ENCODE measurements at places on chromosomes 2 and 18.

DNA sequence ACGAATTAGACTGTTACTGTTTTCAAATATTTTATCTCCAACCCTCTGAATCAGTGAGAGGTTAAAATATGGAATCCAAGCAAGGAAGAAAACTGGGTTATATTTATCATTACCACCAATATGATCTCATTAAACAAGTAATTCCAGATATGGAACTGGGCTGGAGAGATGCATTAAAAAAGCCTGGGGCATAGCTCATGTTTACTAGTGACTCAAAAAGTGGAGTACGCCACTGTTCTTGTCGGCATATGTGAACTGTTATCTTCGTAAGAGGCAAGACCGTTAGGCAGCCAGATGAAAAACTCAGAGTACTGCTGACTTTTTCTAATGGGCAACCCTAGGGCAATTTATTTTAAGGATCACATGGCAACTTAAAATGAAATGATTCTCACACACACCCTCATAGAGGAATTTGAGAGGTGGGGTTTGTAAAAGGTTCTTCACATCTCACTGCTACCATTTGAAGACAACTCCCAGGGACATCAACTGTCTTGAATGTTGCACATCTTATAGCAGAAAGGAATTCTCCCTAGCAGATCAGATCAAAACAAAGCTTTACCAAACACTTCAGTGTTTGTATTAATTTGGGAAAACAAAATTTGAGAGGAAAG lies 105.2 kb upstream of the TFCP2L1 start:
- no peak for DNase-seq

DNA sequence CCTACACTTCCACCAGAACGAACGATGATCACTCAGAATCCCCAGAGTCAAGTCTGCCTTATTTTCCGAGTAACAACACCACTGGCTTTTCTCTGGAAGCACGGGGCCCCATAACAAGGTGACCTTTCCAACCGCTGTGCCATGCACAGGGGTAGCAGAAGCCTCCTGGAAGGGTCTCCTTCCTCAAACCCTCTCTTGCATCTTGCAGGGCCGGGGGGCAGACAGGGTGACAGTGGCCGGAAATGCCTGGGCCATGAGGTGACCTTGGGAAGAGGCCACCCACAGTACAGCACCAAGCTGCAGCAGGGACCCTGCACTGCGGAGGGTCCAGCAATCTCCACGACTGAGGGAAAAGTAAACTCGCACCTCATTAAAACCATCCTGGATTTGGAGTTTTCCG lies 108.5 kb downstream of the PXDN start:
- DNase-seq = no peak

GRCh38 chr2:138440759-138441158 lies 60.8 kb upstream of the SPOPL start:
- no peak for DNase-seq

GRCh38 chr18:60502591-60502990 lies 130.0 kb upstream of the MC4R start:
- DNase-seq = no peak

- no peak for DNase-seq
These were observed 48.1 kb downstream of the SH3BP4 start for GRCh38 chr2:234999740-235000425.

GRCh38 chr2:4356109-4356508 lies 652.7 kb downstream of the DCDC2C start:
- DNase-seq = no peak

- DNase-seq = no peak
These were observed 85.6 kb upstream of the NOSTRIN start for GRCh38 chr2:168716839-168717238.

GRCh38 chr2:43032213-43033015 lies 194.0 kb downstream of the ZFP36L2 start:
- no peak for DNase-seq

GRCh38 chr2:40128796-40129195 lies 323.1 kb downstream of the SLC8A1 start:
- no peak for DNase-seq

- no peak for DNase-seq
These were observed 3.4 kb downstream of the FBLN7 start for GRCh38 chr2:112141626-112142007.

- no peak for DNase-seq
These were observed 179.4 kb downstream of the DOK6 start for GRCh38 chr18:69580107-69580506.

- DNase-seq = no peak
These were observed 257.7 kb downstream of the EN1 start for GRCh38 chr2:118589721-118590120.

DNA sequence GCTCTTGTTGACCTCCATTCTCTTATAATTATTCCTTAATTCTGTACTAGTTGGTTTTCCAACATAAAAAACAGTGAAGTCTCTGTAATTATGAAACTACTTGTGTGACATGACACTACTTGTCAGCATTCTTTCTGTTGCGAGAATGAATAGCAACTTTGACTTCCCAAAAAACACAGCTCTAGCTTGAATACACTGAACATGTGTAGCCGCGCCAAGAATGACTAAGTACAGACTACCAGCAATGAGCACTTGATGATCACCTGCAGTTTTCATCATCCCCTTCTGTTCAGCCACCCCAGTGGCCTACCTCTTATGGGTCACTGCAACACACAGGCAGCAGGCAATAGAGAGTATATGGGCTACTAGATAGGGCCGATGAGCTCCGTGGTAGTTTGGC lies 229.3 kb downstream of the TGIF1 start:
- DNase-seq = no peak

GRCh38 chr2:190635781-190636180 lies 13.1 kb upstream of the NAB1 start:
- DNase-seq = no peak

DNA sequence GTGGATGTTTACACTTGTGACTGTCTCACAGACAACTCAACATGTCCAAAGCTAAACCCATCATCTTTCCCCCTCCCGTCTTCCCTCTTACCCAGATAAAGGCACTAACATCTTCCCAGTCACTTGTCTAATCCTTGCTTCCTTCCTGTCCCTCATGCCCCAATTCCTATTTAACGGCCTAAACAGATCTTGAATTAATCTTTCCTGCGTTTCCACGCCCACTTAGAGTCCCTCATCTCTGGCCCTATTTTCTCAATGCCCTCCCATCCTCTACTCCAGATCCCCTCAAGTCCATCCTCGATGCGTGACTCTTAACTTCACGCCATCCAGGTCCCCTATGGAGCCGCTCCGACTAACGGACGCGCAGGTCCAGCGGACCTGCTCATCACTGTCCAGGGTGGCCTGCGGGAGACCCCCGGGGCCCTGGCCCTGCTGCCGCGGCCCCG lies 682 bp upstream of the SCLY start:
- no peak for DNase-seq

- no peak for DNase-seq
These were observed 581.5 kb downstream of the PLCL1 start for GRCh38 chr2:198385856-198386255.

- DNase-seq = no peak
These were observed 7.6 kb downstream of the HIBCH start for GRCh38 chr2:190311893-190312634.

GRCh38 chr2:165508927-165509326 lies 39.4 kb downstream of the CSRNP3 start:
- no peak for DNase-seq

- no peak for DNase-seq
These were observed 221.9 kb downstream of the DYSF start for GRCh38 chr2:71675296-71675695.

- no peak for DNase-seq
These were observed 1350.2 kb upstream of the FAM98A start for GRCh38 chr2:34949316-34949715.

GRCh38 chr2:130231656-130232055 lies 33.4 kb upstream of the TUBA3E start:
- no peak for DNase-seq

DNA sequence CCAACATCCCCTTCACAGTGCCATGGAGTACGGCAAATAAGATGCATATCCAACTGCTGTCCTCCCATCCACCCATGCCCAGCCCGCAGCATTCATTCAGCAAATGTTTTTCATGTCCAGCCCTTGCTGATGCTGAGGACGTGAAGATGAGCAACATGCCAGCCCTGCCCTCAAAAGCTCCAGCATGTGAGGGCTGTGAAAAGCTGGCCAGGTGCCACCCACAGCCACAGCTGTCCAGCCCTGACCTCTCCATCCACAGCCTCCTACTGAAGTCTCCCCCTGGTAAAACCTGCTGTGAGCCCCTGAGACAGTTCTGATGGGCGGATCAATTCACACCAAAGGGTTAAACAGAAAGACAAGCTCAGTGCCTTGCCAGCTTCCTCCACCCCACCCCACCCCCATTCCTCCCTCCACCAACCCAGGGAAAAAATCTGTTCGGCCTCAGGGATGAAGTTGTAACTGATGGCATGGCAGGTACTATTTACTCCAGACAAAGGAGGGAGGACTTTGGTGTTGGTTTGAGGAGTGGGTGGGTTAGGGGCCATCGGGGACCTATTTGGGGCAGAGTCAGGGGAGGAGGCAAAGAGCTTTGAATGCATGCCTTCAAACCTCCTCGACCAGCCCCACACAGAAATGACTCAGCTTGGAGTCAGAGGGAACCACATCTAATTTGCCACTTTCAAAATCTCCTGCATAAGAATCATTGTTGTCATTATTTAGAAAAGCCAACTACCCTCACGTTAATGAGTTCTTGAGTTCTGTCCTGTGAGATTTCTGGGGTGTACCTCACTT lies 4.3 kb downstream of the ZBTB7C start:
- DNase-seq = no peak

- DNase-seq = no peak
These were observed 35.1 kb downstream of the CYBRD1 start for GRCh38 chr2:171557363-171557762.

DNA sequence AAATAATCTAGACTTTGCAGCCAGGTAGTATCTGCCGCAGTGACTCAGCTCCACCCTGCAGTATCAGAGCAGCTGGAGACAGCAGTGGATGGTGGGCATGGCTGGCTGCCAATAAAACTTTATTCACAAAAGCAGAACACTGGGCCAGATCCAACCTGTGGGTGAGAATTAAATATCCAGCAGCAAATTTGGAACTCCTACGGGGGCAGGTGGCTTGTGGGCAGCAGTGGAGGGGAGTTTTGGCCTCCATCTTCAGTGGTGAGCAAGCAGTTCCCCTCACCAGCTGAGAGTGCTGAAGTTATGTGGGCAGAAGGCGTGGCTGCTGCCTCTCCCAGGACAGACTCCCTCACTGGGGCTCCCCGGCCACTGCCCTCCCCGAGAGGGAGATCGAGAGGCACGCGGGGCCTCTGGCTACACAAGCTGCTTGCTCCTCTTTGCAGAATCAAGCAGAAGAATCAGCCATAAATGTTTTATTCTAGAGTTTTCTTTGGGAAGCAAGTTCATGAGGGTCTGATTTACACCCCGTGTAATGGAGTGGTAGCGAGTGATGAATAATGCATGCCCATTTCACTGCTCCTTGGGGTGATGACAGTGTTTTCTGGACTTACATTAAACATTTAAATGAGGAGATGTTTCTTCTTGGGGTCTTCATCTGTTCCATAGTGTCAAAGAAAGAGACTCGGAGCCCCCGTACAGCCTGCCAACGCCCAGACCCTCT lies 204.3 kb downstream of the SEPTIN10 start:
- no peak for DNase-seq

DNA sequence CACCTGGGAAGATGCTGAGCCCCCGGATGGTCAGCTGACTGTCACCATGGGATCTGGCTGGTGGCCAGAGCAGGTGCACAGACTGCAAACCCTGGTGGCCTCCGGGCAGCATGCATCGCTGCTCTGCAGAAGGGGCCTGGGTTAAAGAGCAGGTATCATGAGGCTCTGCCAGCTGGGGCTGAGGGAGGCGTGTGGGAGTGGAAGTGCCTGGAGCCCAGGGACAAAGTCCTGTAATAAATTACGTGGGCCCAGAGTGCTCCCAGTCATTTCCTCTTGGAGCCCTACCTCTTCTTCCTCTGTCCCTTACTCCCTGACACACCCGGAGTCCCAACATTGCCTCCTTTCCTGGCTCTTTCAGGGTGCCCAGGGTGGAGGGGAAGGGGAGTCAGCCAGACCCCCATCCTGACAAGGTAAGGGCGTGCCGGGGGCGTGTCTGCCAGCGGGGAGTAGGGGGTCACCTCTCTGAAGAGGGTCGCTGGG lies at the start of gene MYO7B:
MYO7B (plus strand) TSS at position 262 of the 480 bp plus-strand sequence. CDS start 24,040 bp downstream, outside the sequence.
- no peak for DNase-seq

- no peak for DNase-seq
These were observed 272.5 kb downstream of the DSEL start for GRCh38 chr18:67243799-67244587.

DNA sequence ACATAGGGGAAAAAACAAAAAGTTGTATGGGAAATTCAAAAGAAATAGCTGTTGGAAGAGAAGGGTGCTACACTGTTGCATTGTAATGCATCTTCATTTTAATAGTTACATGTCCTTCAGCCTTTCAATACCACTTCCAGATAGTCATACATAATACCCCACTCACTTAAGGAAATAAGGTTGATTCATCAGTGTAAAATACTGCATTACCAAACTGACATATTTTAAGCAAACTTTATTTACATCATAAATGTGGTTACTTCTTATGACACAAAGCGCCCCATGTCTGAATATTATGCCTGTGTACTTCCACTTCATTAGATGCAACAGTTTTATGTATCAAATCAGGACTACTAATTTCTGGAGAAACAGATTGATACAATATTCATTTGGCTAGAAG lies 4.5 kb downstream of the RBMS1 start:
- no peak for DNase-seq

DNA sequence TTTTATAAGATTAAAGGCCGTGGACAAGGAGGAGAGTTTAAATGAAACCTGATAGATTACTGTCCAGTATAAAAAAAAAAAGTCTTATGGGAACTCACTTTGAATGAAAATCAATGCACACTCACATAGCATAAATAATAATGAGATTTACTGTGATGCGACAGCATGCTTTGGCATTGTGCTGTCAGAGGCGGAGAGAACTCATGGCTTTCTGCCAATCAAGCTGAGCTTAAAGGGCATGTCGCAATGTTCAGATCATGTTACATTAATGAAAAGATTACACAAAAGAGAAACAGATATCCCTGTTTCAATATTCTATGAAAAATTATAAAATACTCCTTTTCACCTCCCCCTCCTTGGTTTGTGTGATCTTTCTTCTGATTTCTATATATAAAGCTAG lies 310.8 kb downstream of the ERBB4 start:
- no peak for DNase-seq

GRCh38 chr2:46376586-46376985 lies 79.4 kb downstream of the EPAS1 start:
- DNase-seq = no peak

DNA sequence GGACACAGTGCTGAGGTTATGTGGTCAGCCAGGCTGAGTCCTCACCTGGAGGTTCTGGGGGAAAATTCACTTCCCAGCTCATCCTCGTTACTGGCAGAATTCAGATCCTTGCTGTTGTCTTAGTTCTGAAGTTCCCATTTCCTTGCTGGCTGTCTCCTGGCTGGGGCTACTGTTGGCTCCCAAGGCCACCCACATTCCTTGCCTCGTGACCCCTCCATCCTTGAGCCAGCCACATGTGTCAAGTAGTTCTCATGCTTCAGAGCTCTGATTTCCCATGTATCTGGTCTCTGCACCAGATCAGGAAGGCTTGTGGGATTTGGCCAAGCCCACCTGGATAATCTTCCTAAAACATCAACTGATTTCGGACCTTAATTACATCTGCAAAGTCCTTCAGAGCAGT lies 38.1 kb upstream of the RFX8 start:
- DNase-seq = no peak
